CD8-positive, alpha-beta T cell (primary cell): ENCODE measurements at places on chromosomes 1 and 21.

GRCh38 chr1:227548119-227548397 is 15.3 kb upstream of the ZNF678 start:
- DNase-seq = no peak

GRCh38 chr1:74245168-74245772 is 10.1 kb downstream of the TNNI3K start:
- no peak for DNase-seq

DNA sequence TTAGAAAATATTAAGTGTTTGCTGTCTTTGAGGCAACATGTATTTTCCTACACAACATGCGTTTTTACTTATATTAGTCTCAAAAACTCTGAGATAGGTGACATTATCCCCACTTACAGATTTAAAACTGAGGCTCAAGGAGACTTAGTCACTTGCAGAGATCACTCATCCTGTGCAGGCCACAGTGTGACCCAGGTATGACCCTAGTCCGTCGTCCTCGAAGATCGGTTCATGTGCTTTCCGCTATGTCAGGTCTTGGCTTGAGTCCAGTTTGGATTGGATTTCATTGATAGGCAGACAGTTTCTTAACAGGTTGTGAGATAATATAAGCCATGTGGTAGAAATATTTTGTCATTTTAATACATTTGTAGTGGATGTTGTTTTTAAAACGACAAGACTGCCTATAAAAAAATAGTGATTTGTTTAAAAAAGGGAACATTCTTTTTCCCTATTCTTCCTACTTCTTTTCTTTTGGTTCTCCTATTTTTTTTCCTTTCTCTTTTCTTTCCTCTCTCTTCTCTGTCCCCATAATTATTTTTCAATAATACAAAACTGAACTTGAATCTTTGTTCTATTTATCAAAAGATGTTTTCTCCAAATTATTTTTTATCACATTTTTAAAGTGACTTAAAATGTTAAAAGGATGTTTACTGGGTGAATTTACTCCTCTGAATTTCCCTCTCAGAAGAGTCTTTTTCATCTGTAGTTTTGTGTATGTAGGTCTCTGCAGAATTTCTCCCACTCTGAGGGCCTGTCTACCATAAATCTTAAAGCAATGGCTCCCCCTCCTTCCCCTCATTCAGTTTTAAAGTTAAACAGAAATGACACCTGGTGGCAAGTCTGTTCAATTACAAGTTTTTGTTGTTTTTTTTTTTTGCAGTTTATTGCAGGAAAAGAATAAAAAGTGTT is 81.8 kb downstream of the PHTF1 start:
- no peak for DNase-seq

GRCh38 chr1:151534662-151535278 is 5.3 kb upstream of the TUFT1 start:
- peak; percentile 77 for DNase-seq

DNA sequence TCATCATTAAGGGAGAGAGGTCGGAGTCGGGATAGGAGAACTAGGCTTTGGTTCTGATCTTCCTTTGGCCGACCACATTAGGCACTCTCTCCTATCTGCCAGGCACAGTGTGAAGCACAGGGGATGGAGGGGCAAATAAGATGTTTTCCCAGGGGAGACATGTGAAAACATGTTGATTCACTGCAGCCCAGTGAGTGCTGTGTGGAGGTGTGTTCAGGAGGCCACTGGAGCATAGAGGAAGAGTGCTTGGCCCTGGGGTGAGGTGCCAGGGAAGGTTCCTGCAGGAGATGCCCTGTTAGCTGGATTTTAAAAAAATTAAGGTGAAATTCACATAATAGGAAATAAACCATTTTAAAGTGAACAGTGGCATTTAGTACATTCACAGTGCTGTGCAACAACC is 3.7 kb downstream of the VANGL2 start:
- DNase-seq = no peak

DNA sequence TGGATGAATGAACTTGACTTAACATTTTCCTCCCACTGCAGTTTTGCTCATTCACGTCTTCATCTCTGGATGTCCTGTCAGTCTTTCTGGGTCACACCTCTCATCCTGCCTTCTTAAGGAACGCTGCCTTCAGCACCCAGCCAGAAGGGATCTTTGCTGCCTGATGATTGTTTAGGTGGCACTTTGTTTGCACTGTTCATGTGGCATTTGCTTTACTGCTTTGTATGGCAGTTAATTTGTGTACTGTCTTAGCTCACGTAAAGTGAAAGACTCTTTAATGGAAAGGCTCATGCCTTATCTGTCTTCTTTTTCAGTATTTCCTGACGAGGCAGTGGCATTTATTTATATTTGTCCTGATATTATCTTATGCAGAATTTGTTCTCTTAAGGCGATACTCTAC is 4.9 kb downstream of the MIA3 start:
- DNase-seq = no peak

- DNase-seq = no peak
Observed at GRCh38 chr1:112457241-112457640, 51.5 kb upstream of the WNT2B start.

DNA sequence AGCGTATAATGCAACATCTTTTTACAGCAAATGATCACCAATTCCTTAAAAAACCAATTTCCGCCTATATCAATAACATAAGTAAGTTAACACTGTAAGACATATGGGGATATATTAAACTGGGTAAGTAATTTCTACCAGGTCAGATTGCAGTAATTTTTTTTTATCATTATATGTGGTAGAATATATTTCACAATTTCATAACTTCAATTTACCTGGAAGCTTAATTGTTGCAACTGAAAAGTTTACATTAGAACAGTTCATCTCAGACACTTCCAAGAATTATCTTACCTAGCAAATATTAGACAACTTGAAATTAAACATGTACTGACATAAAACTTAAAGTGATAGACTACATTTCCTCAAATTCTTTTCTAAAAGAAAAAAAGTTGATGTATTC is 51.9 kb upstream of the ASPM start:
- DNase-seq = no peak

DNA sequence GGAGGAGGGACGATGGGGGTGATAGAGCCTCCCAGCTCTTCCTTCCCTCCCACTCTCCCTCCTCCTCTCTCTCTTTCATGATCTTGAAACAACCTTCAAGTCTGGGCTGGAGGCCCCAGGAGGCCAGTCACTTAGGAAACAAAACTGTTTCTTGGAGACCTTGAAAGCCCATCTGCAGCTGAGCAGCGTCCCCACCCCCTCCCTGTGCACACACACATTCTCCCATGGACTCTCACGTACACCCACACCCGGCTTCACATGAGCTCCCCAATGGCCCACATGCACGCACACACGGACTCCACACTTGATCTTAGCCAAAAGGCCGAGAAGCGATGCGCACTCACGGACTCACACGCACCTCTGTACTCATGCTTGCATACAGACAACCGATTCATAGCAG is 3.2 kb upstream of the ATP1A2 start:
- DNase-seq = no peak

DNA sequence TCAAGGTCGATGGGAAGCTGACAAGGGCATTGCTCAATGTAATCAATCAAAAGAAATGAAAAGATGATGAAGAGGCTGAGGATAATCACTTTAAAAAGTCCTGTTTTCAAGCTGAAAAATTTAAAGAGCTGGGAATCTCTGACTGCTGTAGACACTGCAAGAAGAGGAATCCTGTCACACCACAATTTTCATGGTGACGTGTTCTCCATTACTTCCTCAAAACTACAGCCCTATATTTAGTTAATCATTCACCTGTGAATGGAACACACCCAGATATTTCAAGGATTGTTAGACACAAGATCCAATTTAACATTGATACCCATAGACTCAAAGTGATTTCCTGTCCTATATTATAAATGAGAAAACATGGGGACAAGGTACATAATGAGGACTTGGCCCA is 1048.3 kb downstream of the AMY1C start:
- no peak for DNase-seq

- DNase-seq = no peak
Observed at GRCh38 chr1:99986656-99987225, 16.9 kb downstream of the SLC35A3 start.

- no peak for DNase-seq
Observed at GRCh38 chr1:208080396-208081286, 163.5 kb downstream of the PLXNA2 start.

DNA sequence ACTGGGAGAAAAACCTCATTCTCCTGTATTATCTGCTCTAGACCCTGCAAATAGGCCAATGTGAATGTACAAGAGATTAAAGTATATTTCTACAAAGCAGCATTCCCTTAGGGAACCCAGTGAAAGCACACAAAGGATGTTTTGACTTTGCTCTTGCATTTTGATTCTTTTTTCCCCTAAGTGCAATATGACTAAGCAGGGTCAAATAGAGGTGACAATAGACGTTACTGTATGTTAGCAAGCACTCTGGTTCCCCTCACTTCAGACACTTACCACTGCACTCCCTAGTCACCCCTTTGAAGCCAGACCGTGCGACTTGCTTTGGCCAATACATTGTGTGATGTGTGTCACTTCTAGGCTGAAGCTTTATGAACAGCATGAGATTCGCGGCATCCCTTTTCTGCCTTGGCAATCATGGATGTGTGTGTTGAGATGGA is 209.7 kb downstream of the RHOU start:
- no peak for DNase-seq

GRCh38 chr1:61372944-61373343 is 290.6 kb downstream of the NFIA start:
- DNase-seq = no peak

DNA sequence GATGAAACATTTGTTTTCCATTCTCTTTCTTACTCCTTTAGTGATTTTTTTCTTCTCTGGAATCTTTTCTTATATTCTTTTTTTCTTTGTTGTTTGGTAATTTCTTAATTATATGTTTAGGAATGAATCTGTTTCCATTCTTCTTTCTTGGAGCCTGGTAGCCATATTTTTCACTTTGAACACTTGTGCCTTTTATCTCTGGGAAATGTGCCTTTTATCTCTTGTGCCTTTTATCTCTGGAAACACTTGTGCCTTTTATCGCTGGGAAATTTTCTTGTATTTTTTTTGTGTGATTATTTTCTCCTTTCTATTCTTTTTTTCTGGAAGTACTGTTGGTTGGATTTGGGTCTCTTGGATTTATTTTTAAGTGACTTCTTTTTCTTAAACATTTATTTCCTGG is 118.2 kb downstream of the LEPR start:
- no peak for DNase-seq

DNA sequence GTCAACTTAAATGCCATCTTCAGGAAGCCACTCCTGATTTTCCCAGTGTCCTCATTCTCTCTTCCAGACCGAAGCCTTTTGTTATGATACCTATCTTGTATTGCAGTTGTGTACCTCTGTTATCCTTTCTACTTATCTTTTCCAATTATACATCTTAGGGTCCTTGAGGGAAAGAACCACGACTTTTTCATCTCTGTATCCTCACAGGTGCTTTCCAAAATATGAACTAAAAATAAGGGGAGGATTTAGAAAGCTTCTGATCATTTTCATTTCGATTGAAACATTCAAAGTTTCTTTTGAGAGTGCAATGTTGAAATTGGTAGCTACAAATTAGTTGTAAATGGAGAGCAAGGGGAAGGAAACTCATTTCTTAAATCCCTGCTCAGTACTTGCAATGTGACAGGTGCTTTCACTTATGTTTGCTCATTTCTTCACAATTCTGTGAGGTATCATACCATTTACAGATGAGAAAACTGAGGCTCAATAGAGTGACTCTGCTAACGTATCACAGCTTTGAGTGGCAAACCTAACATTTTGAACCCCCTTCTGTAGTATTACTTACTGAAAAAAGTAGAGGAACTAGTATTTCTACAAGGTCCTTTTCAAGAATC is 24.2 kb downstream of the SLC19A2 start:
- DNase-seq = no peak

DNA sequence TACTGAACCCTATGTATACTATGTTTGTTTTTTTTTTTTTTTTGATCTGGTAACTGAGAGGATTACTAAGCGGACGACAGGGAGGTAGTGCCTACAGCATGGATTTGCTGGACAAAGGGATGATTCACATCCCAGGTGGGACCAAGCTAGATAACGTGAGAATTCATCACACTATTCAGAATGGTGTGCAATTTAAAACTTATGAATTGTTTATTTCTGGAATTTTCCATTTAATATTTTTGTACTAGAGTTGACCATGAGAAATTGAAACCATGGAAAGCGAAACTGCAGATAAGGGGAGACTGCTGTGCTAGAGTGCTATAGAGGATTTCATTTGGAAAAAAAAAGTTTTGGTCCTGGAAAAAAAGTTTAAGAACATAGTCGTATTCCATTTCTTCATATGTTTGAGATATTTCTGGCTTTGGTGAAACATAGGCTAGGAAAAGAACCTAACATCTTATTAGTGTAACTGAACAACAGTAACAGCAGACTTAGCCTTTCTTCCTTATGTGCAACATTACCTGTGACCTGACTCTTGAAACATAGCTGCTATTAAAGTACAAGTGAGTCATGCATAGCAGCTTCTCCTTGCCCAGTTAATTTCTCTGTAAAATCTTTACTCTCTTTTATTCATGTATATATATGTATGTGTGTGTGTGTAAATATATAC is 202.5 kb downstream of the FGGY start:
- no peak for DNase-seq

GRCh38 chr1:26472320-26472900 is at the start of gene HMGN2:
Gene HMGN2, plus strand, starts transcription at chr1:26472440. Its CDS starts 173 bp downstream, at chr1:26472613.
- peak; percentile 80 for DNase-seq

- DNase-seq = no peak
Observed at GRCh38 chr1:227391211-227391610, 72.9 kb upstream of the CDC42BPA start.

DNA sequence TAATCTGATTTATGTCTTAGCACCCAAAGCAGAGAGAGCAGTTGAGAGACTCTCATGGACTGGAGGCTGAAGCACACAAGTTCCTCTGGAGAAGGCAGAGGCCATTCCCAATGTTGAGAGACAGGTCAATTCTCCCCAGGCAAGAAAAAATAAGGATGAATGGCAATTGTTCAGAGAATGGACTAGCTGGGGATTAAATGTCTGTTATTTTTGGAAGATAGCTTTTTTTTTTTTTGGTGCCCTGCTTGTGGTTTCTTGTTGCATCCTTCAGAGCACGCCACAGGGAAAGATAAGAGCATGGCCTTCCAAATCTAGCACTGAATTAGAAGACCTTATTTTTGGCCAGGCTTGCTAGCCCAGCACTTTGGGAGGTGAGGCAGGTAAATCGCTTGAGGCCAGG is 65.6 kb upstream of the ERRFI1 start:
- DNase-seq = no peak

GRCh38 chr1:103363008-103363365 is 162.5 kb upstream of the RNPC3 start:
- no peak for DNase-seq

- DNase-seq = no peak
Observed at GRCh38 chr21:43882952-43883545, 18.0 kb downstream of the AGPAT3 start.
